ENCODE measurements at places on chromosomes 5 and 9.
A peak's percentile ranks its signal among the peaks of the same experiment; 100 is the strongest.

- no peak for DNase-seq
Observed at GRCh38 chr5:3346111-3346820, 249.4 kb upstream of the IRX1 start.

DNA sequence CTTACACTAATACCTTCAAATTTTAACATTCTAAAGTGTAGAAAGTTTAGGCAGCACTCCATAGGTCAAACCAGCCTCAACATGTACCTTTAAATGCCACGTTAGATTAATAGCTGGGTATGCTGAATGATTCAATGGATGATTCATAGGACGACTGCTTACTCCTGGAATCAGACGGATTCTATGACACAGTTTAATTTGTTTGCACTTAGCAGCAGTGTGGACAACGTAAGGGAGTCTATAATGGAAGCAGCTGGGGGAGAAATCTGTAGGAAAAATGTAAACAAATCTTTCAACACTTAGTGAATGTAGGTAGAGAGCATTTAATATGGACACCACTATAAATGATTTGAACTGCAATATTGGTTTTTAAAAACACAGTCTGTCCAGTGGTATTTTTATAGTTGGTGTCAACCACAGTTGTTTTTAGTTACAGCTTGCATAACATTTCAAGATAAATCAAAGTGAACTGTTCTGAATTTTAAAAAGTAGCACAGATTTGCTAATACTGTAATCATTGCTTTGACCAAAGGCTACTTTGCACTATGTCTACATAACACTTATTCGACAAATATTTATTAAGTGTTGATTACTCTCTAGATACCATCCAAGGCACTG lies 701.5 kb upstream of the MEF2C start:
- no peak for DNase-seq

- DNase-seq: no peak
Observed at GRCh38 chr5:23318960-23319359, 188.4 kb upstream of the PRDM9 start.

DNA sequence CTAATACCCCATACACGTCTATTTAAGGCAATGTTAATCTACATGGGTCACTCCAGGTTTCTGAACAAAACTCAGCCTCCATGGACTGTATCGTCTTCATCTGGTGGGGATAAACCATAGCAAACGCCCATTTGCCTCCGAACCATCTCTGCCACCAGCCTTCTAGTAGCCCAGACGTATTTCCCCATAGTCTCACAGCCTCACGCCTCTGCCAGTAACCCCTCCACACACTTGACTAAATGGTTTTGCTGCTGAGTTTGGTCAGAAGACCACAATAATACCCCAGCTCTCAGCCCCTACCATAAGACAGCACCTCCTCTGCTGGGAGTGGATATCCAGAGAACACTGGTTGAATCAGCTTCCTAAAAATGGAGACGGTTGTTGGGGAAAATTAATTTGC lies 8.7 kb downstream of the ERAP2 start:
- no peak for DNase-seq

DNA sequence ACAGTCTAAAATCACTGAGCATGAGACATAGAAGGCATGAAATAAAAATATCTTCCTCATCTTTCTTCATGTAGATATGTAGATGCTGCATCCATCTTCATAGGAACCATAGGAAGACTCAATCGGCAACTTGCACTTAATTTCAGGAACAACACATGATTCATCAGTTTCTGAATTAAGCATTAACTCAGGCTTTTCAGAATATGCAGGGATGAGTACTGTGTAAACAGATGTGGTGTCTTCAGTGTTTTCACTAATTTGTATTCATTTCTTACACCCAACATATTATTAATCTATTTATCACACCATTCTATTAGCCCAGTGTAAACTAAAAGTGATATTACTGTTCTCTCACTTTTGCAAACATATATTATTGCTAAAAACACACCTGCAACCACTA lies 305.9 kb upstream of the DAB2 start:
- no peak for DNase-seq

DNA sequence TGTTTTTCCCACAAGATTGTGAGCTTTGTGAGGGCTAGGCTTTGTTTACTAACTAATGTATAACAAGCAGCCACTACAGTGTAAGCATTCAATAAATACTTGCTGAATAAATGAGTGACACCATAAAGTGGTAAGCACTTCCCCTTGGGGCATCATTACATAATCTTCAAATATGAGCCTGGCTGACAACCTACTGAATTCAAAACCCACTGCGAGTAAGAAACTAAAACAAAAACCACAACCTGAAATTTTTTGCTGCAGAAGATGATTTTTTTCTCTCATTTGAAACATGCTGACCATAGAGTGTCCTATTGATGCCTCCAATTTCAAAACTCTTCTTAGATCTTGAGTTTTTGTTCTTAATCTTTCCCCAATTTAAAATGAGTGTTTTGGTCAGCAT lies 331.3 kb upstream of the CCNG1 start:
- DNase-seq: no peak

- DNase-seq: no peak
Observed at GRCh38 chr5:35924122-35924949, 14.1 kb downstream of the CAPSL start.

GRCh38 chr9:98550206-98550820 lies 158.4 kb downstream of the GABBR2 start:
- DNase-seq: no peak

DNA sequence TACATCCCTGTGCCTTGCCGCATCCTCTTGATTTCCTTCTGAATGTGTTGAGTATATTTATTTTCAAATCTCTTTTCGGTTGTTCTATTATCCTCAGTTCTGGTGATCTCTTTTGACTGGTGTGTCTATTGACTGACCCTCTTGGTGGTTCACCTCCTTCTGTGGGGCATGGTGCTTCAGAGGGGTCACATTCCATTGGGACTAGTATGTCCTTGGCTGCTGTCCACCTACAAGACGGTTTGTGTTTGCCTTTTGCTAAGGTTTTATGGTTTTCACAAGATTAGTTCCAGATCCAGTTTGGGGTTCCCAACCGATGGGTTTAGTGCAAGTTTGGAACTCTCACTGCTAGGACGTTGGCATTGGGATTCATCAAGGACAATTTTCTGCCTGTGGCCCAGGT lies 66.6 kb downstream of the PHF2 start:
- no peak for DNase-seq

DNA sequence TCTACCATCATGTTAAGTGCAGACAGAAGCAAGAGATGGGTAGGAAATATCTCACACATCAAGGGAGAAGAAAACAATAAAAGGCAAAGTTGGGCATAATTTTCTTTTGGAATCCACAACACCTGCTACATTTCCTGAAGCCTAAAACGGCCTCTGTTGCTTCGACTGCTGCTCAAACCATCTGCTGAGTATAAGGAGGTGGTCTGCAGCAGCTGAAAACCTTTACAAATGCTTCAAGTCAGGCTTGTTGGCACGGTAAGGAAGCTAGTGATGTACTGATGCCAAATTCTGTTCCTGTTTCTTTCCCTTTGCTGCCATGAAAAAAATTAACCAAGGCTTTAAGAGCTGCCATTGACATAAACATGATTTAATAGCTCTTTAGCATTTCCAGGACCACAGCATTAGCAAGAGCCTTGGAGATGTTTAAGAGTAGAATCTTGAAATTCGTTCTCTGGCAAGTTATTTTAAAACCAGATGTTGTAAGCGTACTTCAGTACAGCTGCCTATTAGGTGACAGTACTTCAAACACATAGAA lies 75.6 kb downstream of the DMRTA1 start:
- peak; percentile 60 for DNase-seq

DNA sequence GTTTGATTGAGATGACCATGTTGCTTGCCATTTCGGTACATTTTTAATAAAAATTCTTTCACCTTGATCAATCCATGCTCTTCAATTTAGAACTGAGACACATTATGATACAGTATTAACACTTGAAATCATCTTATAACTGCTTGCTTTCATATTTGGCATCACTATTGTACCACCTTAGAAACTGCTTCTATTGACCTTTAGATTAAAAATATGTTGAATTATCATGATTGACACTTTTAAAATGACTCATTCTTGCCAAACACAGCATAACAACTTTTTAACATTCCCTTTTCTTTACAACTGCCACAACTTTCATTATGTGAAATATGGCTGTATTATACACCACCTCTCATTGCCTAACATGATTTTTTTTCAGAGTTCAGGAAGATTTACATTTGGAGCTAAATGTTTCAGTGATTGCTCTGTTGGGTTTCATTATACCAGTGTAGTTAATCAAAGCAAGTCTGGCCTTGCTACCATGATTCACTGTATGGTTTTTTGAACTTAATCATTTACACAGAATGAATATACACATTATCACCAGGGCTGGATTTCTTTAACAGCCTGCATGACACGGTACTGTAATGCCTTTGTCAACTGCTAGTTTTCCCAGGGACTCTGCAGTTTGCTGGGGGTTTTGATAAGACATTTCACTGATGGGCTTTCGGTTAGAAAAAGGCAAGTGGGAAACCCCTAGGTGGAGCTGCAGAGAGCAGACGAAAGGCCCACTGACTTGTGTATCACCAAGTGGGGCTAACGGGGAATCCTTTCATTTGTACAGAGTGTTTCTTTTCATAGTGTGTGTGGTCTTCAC lies 93.6 kb upstream of the TLE4 start:
- no peak for DNase-seq

DNA sequence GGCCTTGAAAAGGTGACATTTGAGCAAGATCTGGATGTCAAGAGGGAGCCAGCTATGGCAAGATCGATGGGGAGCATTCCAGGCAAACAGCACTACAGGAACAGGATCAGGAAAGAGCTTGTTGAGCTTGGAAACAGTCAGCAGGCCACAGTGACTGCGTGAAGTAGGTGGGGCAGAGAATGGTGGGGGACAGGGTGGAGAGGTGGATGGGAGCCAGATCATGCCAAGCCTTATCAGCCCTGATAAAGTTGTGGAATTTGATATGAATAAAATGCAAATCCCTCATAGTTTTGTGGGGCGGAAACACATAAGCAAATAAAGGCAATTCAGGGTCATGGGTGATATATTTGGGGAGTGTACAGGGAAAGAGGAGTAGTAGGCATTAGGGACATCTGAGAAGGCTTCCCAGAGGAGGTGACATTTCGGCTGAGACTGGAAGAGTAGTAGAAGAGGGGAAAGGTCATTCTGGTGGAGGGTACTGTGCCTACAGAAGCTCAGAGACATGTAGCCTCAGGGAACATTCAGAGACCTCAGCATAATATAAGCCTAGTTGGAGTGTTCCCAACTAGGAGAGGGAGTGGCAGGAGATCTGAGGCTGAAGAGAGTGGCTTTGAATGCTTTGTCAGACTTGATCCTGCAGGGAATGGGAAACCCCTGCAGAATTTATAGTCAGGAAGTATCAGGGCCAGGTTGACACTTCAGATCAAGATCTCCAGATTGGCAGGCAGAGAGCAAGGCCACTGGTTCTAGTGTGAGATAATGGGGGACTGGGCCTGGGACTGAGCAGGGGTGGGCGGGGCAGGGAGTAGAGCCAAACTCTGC lies 9.7 kb upstream of the CYSTM1 start:
- no peak for DNase-seq

DNA sequence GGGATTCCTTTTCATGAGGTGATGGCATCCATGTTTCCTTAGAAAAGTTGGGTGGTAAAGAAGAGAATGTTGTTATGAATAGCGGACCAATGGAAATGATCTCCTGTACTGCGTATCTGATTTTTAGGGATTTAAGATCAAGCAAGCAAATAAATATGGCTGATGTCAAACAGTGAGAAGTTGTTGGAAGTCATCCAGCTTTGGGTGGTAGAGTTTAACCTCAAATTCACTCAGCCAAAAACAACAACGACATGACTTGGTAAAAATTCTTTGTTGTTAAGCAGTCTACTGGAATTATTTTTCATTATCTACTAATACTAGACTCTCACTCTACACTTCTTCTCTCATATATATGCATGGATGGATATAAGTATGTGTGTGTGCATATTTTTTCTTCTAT lies 426.5 kb downstream of the CTNND2 start:
- no peak for DNase-seq

DNA sequence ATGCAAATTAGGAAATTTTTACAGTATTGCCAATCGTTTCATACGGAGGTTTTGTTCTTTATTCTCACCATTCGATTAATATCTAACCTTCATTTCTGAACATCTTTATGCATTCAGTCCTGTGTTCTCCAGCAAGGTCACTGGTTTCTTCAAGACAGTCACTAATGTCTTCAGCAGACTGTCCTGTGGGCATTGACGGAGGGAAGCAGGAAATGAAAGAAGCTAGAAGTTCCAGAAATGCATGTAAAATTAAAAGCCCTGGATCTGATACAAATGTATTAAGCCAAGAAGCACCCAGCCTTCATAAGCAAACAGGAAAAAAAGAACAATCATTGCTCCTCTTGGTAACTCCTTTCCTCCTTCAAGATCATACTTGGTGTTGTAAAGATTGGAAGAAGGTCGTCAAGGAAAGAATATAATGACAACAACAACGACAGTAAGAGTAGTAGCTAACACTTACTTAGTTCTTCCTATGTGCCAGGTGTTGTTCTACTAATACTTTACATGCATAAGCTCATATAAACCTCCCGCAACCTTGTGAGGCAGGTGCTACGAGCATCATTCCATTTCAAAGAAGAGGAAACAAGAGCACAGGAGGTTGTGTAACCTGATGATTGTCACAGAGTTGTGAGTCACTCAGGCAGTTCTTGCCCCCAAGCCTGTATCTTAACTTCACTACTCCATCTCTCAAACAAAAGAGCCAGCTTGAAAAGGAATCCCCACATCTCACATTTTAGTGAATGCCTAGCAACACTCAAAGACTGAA lies 59.9 kb upstream of the CER1 start:
- peak; percentile 53 for DNase-seq

GRCh38 chr5:179824745-179825112 lies 4.0 kb downstream of the SQSTM1 start:
- no peak for DNase-seq

GRCh38 chr5:93511445-93511844 lies 69.6 kb downstream of the NR2F1-AS1 start:
- DNase-seq: no peak

GRCh38 chr9:127059030-127059429 lies 63.4 kb downstream of the ANGPTL2 start:
- no peak for DNase-seq

GRCh38 chr5:2018390-2018724 lies 135.6 kb upstream of the IRX4 start:
- no peak for DNase-seq

- DNase-seq: no peak
Observed at GRCh38 chr9:79236466-79236865, 335.3 kb upstream of the TLE4 start.

DNA sequence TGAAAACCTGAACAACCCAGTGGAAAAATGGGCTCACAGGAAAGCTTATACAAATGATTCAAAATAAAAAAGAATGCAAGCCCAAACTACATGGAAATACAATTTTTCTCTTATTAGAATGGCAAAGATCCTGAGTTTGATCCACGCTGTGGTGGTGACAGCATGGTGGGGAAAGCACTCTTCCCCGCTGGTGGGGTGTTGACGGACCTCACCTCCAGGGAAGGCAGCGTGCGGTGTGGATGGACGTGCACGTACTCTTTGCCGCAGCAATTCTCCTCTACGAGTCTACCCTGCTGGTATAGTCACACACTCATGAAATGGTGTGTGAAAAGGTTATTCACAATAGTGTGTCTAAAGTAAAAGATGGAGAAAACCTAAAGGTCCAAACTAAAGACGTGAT lies 5.9 kb upstream of the ZFP62 start:
- DNase-seq: peak; percentile 42

Data from muscle of leg (tissue), 16 donors.